ENCODE measurements at places on chromosomes 11 and 22. TPM values are rescaled to one million over a fixed set of nuclear protein-coding genes. Genes with fewer than 3 reads are reported as not detected.

F2 gene
- 2.3 TPM for total RNA-seq

PTGDR2 gene
- total RNA-seq, result not detected

APOBEC3H gene
- 0.21 TPM for total RNA-seq

INPP5J gene
- 0.54 TPM for total RNA-seq

CFL1 gene
- total RNA-seq, result 1,998 TPM

TSPAN18 gene
- 3.2 TPM for total RNA-seq

RASD2 gene
- 0.84 TPM for total RNA-seq

PAMR1 gene
- 0.03 TPM for total RNA-seq

ART1 gene
- not detected for total RNA-seq

NOX4 gene
- not detected for total RNA-seq

CCDC89 gene
- not detected for total RNA-seq

CFAP300 gene
- total RNA-seq, result 6.4 TPM

UEVLD gene
- 27.0 TPM for total RNA-seq

GSTT2B gene
- total RNA-seq, result 0.22 TPM

PPP6R3 gene
- total RNA-seq, result 51.9 TPM

GRK3 gene
- total RNA-seq, result 3.4 TPM

NPTXR gene
- 8.9 TPM for total RNA-seq

RIN1 gene
- total RNA-seq, result 33.2 TPM

CELSR1 gene
- total RNA-seq, result 29.1 TPM

OR8G1 gene
- not detected for total RNA-seq

NXPE2 gene
- total RNA-seq, result not detected

SLC5A12 gene
- not detected for total RNA-seq

RAB39A gene
- total RNA-seq, result 0.43 TPM

GGT5 gene
- 4.0 TPM for total RNA-seq

BSX gene
- total RNA-seq, result not detected

PAX6 gene
- 0.84 TPM for total RNA-seq

PRPF19 gene
- total RNA-seq, result 168 TPM

NRGN gene
- 6.0 TPM for total RNA-seq

TOB2 gene
- total RNA-seq, result 22.2 TPM

VPREB1 gene
- total RNA-seq, result not detected

LRRC74B gene
- not detected for total RNA-seq

BARX2 gene
- total RNA-seq, result not detected

ACR gene
- 0.15 TPM for total RNA-seq
